Stimulated activated CD8-positive, alpha-beta memory T cell treated with anti-CD3 and anti-CD28 coated beads, Interleukin-7, amount 100 ng/mL, for 1 hour (primary cell): ENCODE measurements at places on chromosomes 11 and 22.

GRCh38 chr22:49657275-49657973, 170.2 kb downstream of the BRD1 start:
- DNase-seq, result peak; percentile 48

DNA sequence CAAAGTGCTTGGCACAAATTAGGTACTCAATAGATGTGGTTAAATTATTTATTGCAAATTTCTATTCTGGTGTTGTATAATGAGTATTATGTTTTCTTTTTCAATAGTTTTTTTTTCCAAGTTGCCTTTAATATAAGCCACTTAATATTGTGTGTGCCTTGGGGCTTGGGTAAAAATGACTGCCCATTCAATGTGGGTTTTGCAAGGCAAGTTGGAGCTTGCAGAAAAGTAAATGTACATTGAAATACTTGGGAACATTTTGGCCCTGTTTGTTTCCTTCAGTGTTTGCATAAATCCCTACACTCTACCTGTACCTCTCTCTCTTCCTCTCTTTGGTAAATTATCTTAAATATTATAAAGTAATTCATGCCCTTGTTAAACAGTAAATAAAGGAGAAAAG, 2.1 kb upstream of the CCDC81 start:
- no peak for DNase-seq

GRCh38 chr22:49103314-49104059, 724.2 kb downstream of the BRD1 start:
- no peak for DNase-seq

DNA sequence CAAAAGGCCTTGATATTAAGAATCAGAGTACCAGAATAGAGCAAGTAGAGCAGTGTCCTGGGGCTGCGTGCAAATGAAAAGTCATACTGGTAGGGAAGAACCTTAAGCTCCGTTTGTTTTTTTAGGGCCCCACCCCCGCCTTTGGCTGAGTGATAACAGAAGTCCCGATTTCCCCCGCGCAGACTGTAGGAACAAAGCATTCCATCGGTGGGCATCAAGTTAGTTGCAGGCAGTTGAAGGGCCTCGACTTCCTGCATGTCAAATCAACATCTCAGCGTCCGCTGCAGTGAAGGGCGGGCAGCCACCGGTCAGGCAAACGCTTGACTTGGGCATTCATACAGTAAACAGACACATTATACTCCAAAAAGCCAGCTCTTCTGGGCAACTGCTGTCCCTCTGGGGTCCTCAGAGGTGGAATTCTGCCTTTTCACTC, 11.7 kb downstream of the LRP4 start:
- no peak for DNase-seq

DNA sequence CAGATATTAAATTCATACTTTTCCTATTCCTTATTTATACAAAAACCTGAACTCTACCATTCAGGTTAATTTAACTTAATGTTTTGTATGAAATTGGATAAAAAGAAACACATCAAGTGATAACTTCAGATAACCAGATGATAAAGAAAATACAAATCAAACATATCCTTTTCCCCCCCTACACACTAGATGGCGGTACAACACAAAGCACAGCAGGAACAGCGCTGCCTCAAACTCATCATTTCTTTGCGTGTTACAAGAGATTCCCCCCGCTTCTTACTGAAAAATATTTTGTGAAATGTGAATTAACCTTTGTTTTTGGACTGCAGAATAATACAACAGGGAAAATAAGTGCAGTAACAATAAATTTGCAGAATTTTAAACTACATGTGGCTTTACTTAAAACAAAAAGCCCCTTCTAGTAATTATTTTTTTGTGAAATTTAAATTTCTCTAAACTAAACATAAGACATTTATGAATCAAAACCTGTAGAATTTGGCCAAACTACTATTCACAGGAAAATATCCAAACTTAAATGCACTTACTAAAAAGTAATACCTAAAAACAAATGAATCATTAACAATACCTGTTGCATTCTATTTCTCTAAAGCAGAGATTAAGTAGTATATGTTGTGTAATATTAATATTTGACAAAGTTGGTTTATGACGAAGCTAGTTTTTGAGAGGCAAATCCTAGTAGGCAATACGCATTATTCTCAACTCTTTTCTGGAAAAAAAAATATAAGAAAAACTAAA, 74.4 kb downstream of the ARHGAP32 start:
- DNase-seq, result peak; percentile 4

GRCh38 chr11:47523490-47524225, 29.3 kb downstream of the CELF1 start:
- no peak for DNase-seq
